ENCODE measurements at places on chromosomes 2 and 18. TPM values are rescaled to one million over a fixed set of nuclear protein-coding genes. Genes with fewer than 3 reads are reported as not detected.

The LCT gene
- 0.04 TPM for polyA plus RNA-seq

The LYG1 gene
- polyA plus RNA-seq = 4.2 TPM

The PTH2R gene
- 60.8 TPM for polyA plus RNA-seq

The MROH2A gene
- polyA plus RNA-seq = 0.33 TPM

The C1GALT1C1L gene
- 3.7 TPM for polyA plus RNA-seq

The CTAGE1 gene
- not detected for polyA plus RNA-seq

The PLGLB2 gene
- polyA plus RNA-seq = 3.6 TPM

The TRABD2A gene
- 0.36 TPM for polyA plus RNA-seq

The NT5DC4 gene
- 0.34 TPM for polyA plus RNA-seq

The CRACDL gene
- 3.4 TPM for polyA plus RNA-seq

The RMDN2 gene
- 14.9 TPM for polyA plus RNA-seq

The CDH2 gene
- 79.9 TPM for polyA plus RNA-seq

Data from renal pelvis (tissue), 12 donors.